Peyer's patch (tissue), 4 donors: ENCODE measurements at places on chromosomes 3 and 15.

DNA sequence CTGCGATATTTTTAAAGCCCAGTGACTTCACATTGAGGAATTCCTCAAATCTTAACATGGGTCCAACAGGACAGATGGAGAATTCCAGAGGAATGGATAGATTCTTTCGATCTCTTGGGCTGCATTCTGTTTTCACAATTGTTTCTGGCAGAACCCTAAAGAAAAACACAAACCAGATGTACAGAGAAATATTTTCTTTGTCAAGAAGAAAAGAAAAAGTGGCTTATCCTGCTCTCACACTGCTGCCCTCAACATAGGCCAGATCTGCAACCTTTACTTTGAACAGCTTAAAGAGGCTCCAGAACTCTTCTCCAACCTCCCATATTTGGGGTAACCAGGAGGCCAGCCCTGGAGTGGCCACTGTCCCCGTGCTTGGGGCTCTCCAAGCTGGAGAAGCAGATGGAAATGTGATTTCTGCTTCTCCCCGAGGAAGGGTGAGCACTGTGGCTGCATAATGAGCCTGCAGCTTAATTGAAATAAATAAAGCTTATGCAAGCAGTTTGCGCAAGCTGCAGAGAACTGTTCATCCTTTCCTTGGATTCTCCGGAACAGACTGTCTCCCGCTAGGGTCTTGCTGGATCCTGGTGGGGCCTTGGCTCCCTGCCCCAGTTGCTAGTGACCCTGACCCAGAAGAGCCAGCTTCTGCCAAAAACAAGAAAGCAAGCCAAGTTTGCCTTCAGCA is 453.2 kb upstream of the PROK2 start:
- DNase-seq, result no peak

GRCh38 chr3:153338487-153338886 is 176.5 kb downstream of the RAP2B start:
- no peak for DNase-seq

GRCh38 chr3:105647047-105647446 is 221.8 kb downstream of the CBLB start:
- no peak for DNase-seq

GRCh38 chr15:39584266-39584659 is 3.4 kb downstream of the THBS1 start:
- DNase-seq, result no peak

- DNase-seq, result no peak
These were observed 37.0 kb downstream of the NPTN start for GRCh38 chr15:73596174-73596573.

DNA sequence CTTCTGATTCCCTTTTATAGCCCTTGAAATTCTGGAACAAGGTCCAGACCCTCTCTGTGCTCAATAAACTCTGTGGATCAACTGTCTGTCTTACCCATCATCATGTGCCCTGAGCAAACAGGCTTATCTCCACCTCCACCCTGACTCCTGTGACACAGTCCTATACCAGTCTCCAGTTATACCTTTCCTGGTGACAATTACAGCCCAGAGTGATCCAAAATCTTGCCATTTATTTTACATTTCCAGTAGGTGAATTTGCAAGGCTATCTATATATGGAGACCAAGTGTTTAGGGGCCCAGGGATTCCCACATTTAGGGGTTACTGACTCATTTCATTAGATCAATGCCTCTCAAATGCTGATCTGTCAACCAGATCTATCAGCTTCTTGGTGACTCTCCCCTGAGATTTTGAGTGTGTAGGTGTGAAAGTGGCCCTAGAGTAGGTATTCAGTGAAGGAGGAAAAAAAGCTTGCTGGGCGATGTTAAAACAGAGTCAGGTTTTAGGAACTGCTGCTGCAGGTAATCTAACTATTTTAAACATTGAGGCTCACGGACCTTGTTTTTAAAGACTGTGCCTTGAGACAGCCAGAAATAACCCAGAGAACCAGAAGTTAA is 229.6 kb upstream of the WNT5A start:
- no peak for DNase-seq

- no peak for DNase-seq
These were observed 344 bp downstream of the LINS1 start for GRCh38 chr15:100601617-100602063.

- peak; percentile 76 for DNase-seq
These were observed 691 bp downstream of the MAP2K1 start for GRCh38 chr15:66387163-66388042.

DNA sequence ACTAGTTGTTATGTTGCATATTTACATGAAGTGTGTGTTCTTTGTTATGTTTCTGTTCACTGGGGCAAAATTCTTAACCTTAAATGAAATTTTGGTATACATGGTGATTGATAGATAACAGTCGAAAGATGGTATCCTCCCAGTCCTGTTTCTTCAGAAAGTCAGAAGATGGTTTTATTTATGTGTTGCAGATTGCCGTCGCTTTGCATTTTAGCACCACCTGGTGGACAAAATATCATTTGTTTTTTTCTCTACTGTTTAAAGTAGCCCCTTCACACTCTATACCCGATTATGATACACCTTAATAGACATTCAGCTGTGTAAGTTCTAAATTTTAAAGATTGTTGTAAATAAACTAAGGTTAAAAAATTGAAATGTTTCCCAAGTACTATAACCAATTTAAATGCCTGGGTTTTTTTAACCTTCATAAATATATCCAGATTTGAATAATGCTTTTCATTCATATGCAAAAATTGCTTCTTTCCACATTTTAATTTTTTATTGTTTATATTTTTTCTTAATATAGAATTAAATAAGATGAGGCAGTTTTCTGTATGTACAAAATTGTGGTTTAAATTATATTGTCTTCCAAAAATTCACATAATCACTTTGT is 152.2 kb downstream of the ALCAM start:
- no peak for DNase-seq

- peak; percentile 28 for DNase-seq
These were observed 73.1 kb upstream of the SLC6A6 start for GRCh38 chr3:14329116-14329830.

DNA sequence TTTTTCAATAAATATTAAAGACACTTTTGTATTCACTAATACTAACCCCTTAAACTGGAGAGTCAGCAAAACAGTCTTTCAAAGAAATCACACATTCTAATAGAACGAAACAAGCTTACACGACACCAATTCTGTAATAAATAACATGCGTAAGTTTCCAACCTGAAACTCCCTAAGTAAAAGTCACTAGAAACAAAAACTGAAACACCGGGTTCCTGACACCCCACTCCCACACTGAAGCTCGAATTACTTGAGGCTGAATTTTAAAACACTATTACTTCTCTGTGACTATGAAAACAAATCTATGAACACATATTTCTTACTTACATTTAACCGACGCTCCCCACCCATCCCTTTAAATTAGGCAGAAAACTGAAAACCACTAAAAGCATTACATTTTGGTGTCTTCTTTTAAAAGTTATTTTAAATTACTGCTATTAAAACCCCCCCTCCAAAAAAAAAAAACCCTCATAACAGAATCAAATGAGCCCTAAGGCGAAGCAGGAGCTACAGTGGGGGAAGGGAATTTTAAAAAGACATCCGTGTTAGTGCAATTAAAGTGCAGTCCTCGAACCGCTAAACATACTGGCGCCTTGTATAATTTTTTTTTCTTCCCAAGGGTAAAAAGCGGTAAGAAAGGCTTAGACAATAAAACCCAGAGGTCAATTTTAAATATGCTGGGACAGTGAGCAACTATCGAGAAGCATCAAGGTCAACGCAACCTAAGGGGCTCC is 878 bp downstream of the SPPL2A start:
- no peak for DNase-seq

DNA sequence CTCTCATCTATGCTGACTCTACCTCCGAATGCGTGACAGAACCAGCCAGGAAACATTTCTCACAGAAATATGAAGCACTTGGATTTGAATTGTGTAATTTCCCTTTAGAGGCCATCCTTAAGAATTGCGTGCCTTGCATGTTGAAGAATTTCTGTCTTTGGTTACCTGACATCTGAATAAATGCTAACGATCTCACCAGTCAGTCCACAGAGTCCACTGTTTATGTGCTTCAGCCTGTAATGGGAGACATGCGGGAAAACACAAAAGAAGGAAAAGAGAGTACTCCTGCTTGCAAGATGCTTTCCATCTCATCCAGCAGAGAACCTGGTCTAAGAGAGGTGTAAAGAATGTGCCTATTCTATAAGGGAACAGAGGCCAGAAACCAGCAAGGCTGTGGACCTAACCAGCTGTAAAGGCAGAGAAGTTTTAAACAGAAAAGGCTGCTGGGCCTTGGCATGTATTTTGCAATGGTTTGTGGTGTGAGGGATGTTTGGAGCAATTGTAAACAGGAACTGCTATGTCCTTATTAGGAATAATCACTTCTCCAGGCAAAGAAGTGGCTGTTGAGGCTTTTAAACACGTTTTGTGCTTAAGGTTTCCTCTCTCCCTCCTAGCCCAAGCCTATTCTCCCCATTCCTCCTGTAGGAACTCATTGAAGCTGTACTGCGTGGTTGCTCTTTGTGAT is 36.4 kb upstream of the BOC start:
- DNase-seq, result no peak

GRCh38 chr3:23991306-23991682 is 46.2 kb downstream of the NR1D2 start:
- DNase-seq, result no peak

DNA sequence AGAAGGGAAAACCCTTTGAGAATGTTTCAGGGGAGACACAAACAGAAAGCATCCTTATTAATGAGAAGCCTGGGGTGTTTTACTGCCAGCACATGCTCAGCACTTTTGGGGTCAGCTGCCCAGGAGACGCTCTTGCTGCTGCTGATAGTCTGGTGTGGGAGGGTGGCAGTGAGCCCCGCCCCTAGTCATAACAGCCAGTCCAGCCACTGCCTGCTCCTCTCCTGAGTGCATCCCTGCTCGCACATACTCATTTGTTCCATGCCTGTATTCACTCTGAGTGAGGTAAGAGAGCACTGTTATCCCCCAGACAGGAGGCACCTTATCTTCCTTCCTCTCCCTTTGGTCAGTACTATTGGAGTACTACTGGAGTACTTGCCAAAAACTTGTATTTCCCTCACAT is 101.3 kb downstream of the ETFA start:
- DNase-seq, result no peak

DNA sequence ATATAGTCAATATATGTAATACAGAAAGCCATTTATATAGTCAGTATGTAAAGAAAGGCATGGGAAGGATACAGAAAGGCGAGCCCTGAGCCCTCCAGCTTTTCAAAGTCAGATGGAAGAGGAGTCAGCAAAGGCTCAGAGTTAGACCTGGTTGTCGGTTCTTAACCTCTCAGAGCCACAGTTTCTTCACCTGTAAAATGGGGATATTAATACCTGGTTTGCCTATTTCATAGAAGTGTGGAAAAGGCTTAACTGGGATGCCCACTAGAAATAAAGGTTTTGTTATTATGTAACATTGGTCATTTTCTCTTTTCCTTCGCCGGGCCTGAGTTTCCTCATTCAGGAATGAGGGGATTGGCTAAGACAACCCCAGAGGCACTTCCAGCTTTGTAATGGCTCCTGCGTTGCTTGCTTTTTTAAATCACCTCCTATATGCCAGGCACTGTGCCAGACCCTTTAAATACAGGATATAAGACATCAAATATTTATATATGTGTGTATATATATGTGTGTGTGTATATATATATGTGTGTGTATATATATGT is 2.4 kb downstream of the CRELD1 start:
- no peak for DNase-seq

DNA sequence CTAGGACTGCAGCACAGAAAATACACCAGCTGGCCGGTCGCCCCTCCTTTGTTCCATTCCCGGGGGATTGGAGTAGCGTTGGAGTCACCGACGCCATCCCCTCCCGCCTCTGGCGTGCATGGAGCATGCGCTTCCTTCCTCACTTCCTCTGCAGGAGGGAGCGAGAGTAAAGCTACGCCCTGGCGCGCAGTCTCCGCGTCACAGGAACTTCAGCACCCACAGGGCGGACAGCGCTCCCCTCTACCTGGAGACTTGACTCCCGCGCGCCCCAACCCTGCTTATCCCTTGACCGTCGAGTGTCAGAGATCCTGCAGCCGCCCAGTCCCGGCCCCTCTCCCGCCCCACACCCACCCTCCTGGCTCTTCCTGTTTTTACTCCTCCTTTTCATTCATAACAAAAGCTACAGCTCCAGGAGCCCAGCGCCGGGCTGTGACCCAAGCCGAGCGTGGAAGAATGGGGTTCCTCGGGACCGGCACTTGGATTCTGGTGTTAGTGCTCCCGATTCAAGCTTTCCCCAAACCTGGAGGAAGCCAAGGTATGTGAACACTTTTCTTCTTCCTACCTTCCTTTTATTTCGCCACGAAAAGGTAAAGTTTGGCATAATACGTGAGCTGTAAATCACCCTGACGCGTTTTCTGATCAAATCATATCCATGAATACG is at the start of gene SCG3:
TSS of gene SCG3 (plus strand) at position 201 of the 661 bp plus-strand sequence. CDS start at position 454, 253 bp downstream.
- peak; percentile 19 for DNase-seq

DNA sequence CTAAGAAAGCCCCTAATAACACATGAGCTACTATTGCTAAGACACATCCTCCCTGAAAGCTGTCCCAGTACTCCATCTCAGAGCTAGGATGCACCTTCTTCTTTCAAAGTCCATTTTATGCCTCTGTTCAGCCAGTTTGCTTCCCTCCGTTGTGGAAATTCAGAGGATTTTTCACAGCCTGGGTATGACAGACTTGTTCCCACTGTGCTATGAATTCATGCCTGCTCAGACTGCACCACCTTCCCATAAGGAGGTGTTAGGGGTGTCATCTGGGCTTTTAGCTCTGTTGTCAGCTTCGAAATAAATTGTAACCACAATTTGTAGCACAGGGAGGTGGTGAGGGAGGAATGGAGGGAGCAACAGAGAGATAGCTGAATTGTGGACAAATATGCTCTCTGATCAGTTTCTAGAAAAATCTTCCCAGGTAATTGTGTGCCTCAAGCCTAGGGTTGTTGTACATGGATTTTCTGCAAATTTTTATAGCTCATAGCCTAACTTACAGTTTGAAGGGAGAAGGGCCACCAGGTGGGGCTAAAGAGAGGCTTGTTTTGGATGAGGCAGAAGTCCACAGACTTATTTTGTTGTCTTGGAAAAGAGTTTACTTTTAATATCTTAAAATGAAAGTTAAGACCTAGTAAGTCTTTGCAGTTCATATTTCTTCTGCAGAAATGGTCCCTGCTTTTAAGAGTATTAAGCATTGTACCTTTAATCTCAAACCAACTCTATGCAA is 462.0 kb downstream of the PDCD6IP start:
- DNase-seq, result no peak

GRCh38 chr3:152430223-152431002 is 161.7 kb downstream of the MBNL1 start:
- no peak for DNase-seq

DNA sequence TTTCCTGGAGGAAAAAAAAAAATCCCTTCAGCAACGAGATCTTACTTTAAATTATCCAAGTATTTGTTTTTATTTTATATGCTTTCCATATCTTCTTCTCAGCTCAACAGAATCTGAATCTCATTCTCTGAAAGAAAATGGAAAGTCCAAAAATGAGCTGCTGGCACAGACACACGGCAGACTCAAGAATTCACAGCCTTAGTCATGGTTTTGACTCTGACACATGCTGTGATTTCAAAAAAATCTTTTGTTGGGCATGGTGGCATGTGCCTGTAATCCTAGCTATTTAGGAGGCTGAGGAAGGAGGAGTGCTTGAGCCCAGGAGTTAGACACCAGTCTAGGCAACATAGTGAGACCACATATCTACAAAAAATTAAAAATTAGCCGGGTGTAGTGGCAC is 565.0 kb downstream of the MAGI1 start:
- DNase-seq, result no peak
